ENCODE measurements at places on chromosomes 12 and 14.

DNA sequence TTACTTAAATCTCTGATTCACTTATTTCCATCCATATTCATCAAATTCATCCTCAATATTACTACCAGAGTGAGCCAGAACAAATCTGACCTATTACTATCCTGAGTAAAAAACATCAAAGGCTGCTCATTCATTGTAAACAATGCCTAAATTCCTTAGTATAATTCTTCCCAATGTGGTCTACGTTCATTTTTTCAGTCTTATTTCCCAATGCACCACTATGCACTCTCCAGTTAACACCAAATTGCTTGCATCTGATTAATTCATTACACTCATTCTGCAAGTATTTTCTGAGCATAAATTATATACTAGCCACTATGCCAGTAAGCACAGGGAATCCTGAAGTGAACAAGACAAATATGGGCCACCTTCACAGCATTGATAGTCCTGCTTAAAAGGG, 110.0 kb downstream of the EPS8 start:
- DNase-seq: no peak

DNA sequence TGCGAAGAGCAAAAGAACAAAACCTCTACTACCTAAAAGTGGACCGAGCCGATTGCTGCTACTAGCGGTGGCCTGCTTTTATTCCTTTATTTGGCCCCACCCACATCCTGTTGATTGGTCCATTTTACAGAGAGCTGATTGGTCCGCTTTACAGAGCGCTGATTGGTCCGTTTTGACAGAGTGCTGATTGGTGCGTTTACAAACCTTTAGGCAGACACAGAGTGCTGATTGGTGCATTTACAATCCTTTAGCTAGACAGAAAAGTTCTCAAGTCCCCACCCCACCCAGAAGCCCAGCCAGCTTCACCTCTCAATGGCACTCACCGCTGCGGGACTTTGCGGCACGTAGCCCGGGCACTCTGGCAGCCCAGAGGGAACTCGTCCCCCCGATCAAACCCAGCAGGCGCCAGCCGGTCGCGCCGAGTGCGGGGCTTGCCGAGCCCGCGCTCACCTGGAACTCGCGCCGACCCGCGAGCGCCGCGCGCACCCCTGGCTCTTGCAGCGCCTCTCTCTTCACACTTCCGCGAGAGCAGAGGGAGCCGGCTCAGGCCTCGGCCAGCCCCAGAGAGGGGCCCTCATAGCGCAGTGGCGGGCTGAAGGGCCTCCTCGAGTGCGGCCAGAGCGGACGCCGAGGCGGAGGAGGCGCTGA, 8.7 kb upstream of the FGD4 start:
- DNase-seq: no peak

- no peak for DNase-seq
Observed at GRCh38 chr14:37018571-37019240, 153.7 kb downstream of the SLC25A21 start.

GRCh38 chr12:87756721-87757120, 272.5 kb downstream of the C12orf50 start:
- DNase-seq: no peak

GRCh38 chr12:92378682-92379479, 233.2 kb upstream of the BTG1 start:
- DNase-seq: no peak

DNA sequence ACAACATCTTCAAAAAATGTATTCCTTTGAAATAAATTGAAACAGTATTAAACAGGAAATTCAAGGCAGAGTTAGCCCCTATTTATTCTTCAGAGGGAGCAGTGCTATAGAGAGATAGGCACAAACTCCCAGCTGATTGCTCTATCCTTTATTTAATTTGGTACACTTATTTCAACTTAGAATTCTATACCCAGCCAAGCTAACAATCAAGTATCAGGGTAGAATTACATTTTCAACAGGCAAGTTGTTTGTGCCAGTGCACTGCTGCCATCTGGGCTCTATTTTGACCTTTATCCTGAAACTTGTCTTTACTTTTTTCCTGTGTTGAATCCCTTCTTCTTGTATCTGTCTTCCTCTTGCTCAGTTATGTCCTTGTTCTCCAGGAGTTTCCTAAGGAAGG, 159.2 kb downstream of the STXBP6 start:
- no peak for DNase-seq

DNA sequence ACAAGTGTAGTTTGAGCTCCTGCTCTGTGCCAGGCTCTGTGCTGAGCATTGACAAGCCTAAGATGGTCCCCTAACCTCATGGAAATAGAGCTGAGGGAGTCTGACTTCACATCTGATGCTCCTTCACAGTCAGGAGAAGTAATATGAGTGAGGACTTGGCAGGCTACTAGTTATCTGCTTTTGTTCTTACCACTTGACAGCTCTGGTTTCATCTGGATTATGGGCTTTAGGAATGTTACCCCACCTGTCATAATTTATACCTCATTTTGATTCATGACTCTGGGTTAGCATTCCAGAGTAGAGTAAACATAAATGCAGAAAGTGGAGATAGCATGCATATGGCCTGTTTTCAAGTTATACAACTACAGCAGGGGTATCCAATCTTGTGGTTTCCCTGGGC, 40.5 kb downstream of the ATP6V1D start:
- DNase-seq: no peak

GRCh38 chr12:41532072-41532471, 344.0 kb downstream of the PDZRN4 start:
- DNase-seq: no peak

GRCh38 chr12:92695056-92695455, 7.7 kb upstream of the PLEKHG7 start:
- DNase-seq: no peak

- DNase-seq: no peak
Observed at GRCh38 chr14:50750323-50750722, 80.6 kb downstream of the NIN start.

- DNase-seq: no peak
Observed at GRCh38 chr14:32559590-32559989, 230.5 kb downstream of the AKAP6 start.

DNA sequence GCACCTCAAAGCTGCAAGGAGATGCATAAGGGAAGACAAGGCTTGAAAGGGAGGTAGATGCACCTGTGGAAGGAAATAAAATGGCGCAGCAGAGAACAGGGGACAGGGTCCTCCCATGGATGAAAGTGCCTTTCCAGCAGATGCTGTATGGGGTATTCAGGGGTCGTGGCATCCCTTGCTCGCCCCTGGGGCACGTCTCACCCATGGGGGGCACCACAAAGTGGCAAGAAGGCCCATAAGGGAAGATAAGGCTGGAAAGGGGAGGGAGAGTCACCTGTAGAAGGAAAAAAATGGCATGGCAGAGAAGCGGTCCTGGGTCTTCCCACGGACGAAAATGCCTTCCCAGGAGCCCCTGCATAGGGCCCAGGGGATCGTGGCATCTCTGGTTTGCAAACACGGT, 265.1 kb downstream of the ALG10 start:
- no peak for DNase-seq

DNA sequence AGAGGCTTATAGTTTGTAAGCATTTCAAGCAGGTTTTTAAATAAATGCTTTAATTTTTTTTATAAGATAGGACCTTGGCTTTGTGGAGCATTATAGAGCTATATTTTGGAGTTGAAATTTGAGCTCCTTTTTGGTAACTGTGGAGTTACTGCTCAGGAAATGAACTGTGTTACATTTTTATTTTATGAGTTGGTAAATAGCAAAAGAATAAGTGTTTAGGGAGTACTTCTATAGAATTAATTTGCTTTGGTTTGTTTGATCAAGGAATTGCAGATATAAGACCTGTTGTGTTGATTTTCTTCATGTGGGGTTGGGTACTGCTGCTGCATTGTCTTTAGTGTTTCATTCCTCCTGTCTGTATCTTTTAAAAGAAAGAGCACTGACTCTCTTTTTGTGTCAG, 3.5 kb downstream of the ATP2A2 start:
- DNase-seq: no peak

- DNase-seq: no peak
Observed at GRCh38 chr12:116381744-116382685, 104.5 kb upstream of the MED13L start.

- no peak for DNase-seq
Observed at GRCh38 chr12:69901221-69901905, 76.3 kb downstream of the MYRFL start.

DNA sequence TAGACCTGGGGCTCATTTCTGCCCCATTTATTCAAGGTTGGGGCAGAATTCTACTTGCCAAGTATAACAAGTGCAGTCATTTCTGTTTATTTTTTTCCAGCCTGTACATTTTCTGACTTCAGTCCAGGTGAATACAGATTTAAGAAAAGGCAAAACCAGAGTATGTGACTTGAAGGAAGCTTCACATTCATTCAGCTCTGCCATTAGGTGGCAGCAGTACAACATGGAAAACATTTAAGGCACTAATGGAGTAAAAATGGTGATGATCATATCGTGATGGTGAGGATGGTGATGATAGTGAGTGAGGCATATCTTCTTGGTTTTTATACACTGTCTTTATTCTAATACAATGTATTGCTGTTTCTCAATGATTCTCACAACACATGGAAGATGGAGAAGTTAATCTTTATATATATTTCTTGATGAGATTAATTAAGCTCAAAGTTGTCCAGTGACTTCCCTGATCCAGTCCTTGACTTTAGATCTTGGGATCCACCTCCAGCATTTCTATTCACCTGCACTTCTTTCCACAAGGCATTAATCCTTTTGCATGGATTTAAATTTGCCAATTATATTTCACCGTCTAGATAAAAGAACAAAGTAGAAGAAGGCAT, 176.7 kb upstream of the SEL1L start:
- DNase-seq: no peak

GRCh38 chr12:946631-947030, 2.9 kb downstream of the RAD52 start:
- DNase-seq: no peak

DNA sequence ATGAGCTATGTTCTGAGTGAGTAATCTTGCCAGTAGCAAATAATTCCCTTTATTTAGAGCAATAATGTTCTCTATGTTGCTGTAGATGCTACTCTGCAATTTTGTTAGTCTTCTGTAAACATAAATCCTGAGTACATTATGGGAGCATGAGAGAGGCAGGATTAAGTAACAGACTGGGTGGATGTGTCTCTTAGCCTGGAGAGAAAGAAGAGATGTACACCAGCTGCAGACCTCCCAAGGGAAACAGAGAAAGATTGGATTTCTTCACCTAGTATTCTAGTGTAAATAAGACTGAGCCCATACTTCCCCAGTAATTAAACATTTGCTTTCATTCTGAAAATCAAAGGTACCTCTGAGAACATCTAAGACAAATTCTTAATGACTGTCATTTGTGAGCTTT, 564.0 kb downstream of the TRHDE start:
- DNase-seq: no peak
